ENCODE measurements at places on chromosomes 12 and 14.

DNA sequence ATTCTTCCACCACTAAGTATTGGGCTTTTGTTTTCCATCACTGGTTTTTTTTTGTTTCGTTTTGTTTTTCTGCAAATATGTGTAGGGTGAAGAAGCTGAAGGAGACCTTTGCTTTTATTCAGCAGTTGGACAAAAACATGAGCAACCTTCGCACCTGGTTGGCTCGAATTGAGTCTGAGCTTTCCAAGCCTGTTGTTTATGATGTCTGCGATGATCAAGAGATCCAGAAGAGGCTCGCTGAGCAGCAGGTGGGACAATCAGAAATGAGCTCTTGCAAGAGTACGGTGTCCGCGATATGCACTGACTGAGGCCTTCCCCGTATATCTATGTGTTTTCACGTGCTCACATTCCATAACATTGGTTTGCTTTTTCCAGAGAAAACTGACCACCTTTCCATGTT, 91.5 kb downstream of the ESR2 start:
- no peak for DNase-seq

DNA sequence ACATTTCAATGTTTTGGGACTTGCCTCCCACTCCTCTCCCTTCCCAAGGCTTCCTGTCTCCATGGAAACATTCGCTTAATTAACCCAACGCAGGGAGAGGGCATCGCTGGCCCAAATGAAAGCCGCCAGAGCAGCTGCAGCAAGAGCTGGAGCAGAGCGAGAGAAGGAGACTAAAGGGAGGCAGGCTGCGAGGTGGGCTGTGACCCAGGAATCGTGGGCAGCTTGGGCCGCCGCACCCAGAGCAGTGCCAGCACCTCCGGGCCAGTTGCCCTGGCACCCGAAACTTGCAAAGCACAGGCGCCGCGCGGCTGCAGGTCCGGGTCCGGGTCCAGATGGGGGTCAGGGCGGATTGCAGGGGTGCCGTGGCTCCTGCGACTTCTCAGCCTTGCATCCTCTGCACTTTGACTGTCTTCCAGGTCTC, 43.5 kb upstream of the PTPRQ start:
- DNase-seq = no peak

- peak; percentile 81 for DNase-seq
Measured at GRCh38 chr12:119153477-119154434, 25.0 kb upstream of the HSPB8 start.

DNA sequence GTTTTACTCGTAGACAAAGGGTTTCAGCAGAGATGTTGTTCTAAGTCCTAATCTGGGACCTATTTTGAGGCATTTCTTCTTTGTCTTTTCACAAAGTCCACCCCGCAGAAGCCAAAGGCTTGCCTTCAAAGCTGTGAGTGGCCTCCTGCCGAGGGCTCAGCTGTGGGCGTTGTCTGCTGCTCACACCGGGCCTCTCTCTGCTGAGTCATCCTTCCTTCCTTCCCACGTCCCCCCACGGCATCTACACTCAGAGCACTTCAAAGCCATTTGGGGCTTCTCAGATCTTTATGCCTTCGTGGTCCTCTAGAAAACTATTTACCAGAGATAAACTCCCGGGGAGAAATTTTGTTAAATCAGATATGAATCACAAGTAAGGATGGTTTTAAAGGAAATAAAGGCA, 115.9 kb upstream of the TMPO start:
- peak; percentile 83 for DNase-seq

- DNase-seq = no peak
Measured at GRCh38 chr14:97655169-97655948, 858.2 kb downstream of the VRK1 start.
